ENCODE measurements at places on chromosomes 4 and X.

DNA sequence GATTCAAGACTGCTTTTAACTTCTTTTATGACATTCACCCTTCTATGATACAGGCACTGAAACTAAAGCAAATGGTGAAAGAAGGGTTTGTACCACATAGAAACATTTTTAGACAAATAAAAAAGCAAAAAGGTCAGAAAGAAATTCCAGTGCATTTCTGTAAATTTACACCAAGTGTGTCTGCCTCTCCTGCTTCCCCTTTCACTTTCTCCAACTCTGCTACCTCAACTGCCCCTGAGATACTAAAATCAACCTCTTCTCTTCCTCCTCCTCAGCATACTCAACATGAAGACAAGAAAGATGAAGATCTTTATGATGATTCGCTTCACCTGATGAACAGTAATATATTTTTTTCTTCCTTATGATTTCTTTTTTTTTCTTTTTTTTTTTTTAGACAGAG, 187.9 kb downstream of the LRBA start:
- DNase-seq = no peak

GRCh38 chr4:168264903-168265302, 53.6 kb downstream of the DDX60 start:
- DNase-seq = no peak

DNA sequence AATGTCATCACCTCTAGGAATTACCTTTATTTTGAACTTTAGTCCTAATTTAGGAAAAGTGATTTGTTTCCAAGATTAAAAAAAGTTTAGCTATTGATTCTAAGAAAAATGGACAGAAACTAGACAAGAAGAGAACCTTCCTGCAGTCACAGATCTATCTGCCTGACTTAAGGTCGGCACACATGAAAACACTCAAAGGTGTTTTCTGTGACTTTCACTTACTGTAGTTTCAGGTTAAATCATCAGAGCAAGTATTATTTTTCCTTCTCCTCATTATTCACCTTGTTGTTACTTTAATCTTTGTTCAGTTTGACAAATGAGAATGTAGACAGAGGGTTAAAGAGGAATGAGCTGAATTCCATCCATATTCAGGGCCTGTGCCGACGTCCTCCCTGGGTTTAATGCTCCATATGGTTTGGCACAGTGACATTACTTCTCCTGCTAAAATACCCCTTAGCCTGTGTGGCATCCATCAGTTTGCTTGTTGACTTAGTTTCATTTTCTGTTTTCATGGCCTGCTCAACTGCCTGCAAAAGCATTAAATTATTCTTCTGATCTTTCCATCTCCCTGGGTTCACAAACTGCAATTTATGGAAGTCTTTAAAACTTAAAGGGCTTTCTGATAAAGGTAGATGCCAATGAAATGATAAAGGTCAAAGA, 352.7 kb downstream of the NKX6-1 start:
- DNase-seq = no peak

- DNase-seq = no peak
Observed at GRCh38 chr4:120633810-120634209, 288.7 kb downstream of the PRDM5 start.

DNA sequence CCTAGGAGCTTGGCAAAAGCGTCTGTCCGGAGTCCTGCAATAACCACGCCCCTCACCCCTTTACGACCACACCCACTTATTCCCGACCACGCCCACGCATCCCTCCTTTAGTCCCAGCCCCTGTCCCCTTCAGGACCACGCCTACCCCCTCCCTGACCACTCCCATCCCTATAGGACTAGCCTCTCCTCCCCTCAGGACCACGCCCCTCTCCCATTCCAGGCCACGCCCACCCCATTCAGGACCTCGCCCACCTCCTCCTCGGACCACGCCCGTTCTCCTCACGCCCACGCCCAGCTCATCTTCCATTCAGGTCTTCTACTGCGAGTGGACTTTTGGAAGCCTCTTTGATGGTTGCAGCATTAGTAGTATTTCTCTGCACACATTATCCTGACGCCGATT, 131.2 kb upstream of the STX18 start:
- DNase-seq = no peak

DNA sequence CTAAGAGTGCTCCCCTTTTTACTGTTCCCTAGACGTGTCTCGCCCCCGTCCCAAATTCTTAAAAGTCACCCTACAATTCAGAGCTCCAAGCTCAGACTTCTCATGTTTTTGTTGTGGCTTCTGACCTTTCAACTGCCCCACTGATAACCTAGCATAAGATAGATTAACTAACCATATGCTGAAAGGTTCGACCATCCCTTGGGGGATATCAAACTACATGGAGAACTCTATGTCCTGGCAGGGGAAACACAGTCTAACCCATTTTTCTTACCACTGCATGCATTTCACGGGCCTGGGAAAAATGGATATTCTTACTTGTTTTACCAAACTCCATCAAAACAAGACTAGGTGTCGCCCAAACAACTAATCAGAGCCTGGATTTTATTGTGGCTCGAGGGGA, 236.4 kb upstream of the MID1 start:
- DNase-seq = no peak

DNA sequence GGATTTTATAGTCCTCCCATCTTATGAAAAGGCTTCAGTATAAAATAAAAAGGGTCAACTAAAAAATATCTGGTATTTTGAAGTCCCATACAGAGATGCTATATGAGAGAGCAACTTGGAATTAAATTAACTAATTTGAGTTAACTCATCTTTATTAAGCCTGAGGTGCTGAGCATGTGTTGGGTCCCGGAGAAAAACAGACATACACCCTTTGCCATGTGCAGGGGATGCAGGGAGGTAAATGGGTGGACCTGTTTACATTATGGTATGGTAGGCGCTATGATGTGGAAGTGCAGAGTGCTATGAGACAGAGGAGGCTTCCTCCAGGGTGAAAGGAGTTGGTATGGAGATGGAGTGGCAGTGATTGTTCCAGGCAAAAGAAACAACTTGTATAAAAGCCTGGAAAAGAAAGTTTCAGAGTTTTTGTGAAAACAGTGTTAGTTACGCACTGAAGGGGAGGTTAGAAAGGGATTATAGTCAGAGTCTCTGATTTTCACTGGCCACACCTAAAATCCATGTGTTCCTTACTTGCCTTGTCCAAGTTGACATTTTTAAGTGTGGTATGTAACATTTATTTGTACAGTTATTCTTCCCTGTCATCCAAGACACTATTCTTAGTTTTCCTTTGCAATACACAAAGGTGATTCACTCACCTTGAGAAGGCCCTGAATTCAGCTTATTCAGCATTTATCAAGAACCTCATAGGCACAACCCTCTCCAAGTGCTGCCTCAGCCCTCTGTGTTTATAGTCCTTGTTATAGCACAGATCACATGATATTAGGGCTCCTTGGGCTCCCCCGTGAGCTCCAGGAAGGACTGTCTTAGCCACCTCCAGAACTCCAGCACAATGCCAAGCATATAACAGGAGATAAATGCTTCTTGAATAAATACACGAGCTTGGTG, 152.0 kb downstream of the RASL11B start:
- no peak for DNase-seq

DNA sequence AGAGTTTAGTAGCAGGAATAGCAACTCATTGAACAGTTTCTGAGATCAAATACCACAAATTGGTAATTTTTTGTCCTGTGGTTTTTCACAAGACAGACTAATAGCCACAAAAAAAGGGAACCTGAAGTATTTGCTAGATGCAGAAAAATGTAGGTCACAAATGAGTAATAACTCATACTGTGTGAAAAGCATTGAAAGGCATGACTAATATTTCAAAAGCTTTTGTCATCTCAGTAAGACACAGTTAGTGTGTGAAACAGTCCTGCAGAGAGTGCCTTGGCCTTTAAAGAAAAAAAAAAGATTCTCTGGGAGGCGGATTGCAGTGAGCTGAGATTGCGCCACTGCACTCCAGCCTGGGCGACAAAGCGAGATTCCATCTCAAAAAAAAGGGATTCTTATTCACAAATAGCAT, 31.4 kb upstream of the SLC25A31 start:
- DNase-seq = peak; percentile 20

DNA sequence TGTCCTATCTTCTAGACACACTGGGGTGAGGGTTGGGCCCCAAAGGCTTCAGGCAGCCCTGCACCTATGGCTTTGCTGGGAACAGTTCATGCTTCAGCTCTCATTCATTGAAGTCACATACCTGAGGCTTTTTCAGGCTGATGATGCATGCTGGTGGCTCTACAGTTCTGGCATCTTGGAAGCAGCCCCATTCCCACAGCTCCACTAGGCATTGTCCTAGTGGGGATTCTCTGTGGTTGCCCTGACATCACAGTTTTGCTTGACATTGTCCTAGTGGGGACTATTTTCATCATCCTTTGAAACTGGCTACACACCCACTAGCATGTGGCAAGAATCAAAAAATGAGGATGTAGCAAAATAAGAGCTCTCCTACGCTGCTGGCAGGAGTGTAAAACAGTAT, 37.7 kb upstream of the C4orf17 start:
- DNase-seq = no peak
